ENCODE measurements at places on chromosomes 3 and 15.

DNA sequence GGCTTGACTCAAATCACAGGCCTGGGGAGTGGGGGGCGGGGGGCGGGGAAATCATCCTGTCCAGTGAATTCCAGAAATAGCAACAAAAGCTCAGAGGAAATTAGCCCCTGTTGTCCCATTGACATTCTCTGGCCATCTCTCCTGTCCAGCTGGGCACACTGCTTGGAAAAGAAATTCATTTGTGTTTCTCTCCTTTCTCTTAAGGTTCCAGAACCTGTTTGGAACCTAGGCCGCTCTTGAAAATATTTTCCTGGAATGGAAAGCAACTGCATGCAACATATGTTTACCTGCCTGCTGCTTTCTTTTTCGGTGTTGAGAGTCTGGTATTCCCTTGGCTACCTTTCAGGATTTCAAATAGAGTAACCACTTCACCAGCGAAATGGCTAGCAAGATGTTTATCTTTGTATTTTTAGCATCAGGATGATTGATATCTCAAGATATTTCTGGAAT lies 169.0 kb downstream of the GHSR start:
- DNase-seq, result no peak

DNA sequence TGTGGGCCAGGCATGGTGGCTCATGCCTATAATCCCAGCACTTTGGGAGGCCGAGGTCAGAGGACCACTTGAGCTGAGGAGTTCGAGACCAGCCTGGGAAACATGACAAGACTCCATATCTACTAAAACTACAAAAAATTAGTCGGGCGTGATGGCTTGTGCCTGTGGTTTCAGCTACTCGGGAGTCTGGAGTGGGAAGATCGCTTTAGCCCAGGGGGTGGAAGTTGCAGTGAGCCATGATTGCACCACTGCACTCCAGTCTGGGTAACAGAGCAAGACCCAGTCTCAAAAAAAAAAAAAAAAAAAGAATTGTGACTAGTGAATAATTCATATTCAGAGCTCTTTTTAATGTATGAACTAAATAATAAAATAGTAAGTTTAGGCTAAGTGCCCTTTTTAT lies 87.8 kb upstream of the TSEN2 start:
- DNase-seq, result no peak

- no peak for DNase-seq
Observed at GRCh38 chr3:23602971-23603370, 202.8 kb upstream of the UBE2E1 start.

DNA sequence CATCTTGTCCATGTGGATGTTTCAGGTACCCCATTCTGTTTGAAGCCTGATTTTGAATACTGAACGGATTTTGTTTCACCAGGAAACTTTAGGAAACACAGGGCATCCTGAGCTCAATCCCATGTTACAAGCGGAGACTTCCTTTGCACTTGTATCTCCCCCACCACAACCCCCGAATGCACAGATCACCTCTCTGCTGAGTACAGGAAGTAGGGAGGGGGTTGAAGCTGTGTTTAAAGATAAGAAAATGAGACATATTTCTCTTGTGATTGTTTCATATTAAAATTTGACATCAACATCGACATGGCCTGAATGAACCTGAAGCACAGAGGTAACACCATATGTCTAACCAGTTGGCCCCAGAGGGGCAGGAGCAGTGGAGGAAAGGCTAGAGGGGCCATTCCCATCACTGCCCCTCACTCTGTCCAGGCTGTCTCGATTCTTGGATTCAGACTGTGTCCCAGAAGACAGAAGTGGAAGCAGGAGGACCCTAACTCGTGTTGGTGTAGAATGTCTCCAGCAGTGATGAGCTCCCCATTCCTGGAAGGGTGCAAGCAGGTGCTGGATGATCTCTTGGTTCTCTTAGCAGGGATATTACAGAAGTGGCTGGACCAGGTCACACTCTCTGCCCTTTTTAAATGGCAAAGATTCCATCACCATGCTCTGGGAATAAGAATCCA lies 59.6 kb upstream of the IQSEC1 start:
- DNase-seq, result no peak

DNA sequence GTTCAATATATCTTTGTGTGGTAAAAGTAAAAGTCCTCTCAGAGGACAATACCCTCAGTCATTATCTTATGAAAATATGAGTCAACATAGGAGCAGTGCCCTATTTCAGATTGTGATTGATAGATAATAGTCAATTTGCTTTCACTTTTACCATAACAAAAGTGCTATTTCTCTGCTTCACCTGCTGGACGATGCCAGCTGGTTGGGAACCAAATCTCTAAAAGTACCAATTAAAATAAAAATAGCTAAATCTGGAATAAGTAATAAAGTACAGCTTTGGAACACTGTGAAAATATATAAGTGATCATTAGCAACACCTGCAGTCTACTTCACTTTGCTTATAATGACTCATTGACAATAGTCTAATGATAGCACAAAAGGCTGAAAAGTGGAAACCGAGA lies 390.3 kb upstream of the AGTR1 start:
- no peak for DNase-seq

- no peak for DNase-seq
Observed at GRCh38 chr15:63672369-63672768, 75.2 kb downstream of the FBXL22 start.

GRCh38 chr3:125166599-125167136 lies 45.9 kb downstream of the SLC12A8 start:
- DNase-seq, result no peak

GRCh38 chr3:117104381-117104780 lies 394.8 kb downstream of the TUSC7 start:
- no peak for DNase-seq

DNA sequence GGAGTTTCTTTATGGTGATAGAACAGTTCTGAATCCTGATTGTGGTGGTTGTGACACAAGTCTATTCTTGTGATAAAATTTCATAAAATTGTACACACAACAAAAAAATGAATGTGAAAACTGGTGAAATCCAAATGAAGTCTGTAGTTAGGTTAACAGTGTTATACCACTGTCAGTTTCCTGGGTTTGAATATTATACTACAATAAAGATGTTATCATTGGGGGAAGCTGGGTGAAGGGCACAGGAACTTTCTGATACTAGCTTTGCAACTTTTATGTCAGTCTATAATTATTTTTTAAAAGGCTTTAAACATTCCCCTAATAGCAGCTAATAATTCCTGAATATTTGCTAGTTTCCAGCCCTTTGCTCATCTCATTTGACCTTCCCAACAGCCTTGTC lies 319.8 kb downstream of the LRTM1 start:
- DNase-seq, result no peak

DNA sequence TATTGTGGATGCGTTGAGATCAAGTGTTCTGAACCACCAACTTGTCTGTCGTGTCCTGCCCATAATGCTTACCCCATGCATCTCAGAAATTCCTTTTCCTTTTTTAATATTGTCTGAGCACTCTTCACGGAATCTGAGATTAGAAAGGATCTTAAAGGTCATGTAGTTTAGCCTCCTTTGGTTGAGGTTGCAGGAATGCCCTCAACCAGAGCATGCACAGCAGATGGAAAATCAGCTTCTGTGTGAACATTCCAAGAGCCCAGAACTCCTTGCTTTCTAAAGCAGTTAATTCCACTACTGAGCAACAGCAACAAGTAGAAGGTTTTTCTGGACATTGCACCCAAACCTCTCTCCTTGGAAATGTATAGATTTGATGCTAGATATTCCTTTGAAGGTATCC lies 153.7 kb downstream of the TPRG1 start:
- no peak for DNase-seq

DNA sequence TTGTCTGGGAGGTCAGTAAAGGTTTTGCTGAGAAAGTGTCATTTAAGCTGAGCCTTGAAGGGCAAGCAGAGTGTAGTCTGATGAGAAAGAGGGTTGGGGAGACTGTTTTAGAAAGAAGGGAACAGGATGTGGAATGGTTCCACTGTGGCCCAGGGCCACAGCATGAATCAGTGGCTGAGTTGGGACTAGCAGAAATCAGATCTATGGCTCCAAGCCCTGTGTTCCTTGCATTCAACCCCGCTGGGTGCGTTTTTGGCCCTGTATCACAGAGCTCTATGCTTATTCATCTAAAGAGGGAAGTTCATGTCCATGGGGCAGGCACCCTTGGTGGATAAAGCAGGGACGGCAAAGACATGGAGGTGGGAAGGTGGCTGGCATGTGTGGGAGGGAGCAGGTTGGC lies 151.3 kb downstream of the CACNA1D start:
- no peak for DNase-seq

DNA sequence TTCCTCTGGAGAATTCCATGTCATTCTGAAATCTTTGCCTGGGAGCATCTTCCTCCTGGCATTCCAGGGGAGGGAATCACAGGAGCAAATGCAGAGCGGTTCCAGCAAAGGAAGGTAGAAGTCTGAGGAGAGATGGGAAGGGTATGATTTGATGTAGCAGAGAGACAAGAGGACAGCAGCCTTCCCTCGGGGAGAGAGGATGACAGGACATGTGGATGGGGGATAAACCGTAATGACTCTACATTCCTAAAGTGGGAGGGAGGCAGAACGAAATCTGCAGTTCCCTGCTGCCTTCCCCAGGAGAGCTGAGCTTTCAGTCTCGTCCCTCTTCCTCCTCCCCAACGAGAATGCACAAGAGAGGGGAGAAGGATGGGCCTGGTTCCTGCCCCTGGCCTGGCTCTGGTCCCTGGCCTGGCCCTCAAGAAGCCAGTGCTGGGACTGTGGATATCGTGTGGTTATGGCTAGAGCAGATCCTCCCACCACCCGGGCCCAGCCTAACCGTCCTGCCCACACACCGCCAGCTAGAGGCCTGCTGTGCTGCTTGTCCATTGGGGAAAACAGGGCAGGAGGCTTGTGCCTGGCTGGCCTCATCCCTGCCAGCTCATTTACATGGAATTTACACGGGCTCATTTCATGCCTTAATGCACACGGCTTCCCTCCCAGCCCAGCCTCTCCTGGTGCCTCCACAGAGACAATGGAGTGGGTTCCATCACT lies 26.6 kb downstream of the SEMA7A start:
- no peak for DNase-seq

Measured in effector memory CD4-positive, alpha-beta T cell (primary cell).